NCI-H2171 (cell line): ENCODE measurements at places on chromosomes 16 and 17.

DNA sequence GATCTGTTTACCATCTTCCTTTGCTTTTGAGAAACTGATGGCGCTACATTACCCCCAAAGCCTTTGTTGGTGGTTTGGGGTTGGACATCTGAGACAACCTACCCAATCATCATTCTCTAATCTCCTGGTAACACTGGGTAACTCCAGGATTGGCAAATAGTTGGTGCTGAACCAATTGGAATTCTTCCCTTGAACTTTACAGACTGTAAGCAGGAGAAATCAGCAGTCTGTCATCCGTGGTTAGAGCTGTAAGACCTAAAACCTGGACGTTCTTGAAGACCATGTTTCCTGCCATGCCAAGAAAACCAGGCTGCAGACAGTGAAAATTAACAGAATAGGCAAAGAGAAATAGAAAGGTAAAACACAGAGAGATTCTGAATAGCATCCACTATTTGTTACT is 398.8 kb upstream of the SALL1 start:
- no peak for DNase-seq

DNA sequence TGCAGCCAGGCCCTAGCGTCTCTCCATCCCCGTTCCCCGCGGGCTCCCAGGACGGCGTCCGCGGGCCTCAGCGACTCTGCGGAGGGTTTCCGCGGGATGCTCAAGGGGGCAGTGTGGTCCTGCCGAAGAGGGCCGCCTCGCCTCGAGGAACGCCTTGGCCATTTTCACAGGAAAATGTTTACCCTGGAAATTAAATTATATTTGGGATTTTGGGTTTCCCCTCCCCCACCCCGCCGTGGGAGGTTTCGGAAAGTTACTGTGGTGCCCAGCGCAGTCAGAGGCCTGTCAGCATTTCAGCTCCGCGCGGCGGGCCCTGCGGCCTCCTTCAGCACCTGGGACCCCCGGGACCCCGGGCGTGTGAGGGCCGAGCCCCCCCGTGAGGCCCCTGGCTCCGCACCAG is 94.5 kb downstream of the PCTP start:
- DNase-seq = peak; percentile 75

DNA sequence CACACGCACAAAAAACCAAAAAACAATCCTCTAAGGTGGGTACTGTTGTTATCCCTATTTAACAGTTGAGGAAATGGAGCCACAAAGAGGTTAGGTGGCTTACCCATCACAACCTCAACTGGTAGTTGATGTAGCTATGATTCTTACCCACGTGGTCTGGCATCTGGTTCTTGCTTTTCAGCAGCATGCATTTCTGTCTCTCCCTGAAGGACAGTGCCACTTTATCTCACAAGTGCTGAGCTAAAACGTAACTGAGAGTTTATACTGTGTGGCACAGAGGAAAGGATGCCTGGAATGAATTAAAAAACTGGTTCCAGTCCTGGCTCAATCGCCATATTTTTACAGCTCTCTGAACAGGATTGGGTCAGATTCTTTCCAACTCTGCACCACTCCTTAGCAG is 1.9 kb upstream of the CORO6 start:
- DNase-seq = no peak

DNA sequence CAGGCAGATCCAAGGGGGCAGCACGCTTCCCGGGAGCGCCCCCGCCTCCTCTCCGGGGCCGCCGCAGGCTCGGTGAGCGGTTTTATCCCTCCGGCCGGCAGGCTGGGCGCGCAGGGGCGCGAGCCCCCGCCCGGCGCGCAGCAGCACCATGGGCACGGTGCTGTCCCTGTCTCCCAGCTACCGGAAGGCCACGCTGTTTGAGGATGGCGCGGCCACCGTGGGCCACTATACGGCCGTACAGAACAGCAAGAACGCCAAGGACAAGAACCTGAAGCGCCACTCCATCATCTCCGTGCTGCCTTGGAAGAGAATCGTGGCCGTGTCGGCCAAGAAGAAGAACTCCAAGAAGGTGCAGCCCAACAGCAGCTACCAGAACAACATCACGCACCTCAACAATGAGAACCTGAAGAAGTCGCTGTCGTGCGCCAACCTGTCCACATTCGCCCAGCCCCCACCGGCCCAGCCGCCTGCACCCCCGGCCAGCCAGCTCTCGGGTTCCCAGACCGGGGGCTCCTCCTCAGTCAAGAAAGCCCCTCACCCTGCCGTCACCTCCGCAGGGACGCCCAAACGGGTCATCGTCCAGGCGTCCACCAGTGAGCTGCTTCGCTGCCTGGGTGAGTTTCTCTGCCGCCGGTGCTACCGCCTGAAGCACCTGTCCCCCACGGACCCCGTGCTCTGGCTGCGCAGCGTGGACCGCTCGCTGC is 832 bp downstream of the CDK5R1 start:
- DNase-seq = no peak

- no peak for DNase-seq
Observed at GRCh38 chr17:34885076-34885475, 76.2 kb downstream of the CCT6B start.

- DNase-seq = no peak
Observed at GRCh38 chr16:26614237-26614841, 452.4 kb upstream of the C16orf82 start.

DNA sequence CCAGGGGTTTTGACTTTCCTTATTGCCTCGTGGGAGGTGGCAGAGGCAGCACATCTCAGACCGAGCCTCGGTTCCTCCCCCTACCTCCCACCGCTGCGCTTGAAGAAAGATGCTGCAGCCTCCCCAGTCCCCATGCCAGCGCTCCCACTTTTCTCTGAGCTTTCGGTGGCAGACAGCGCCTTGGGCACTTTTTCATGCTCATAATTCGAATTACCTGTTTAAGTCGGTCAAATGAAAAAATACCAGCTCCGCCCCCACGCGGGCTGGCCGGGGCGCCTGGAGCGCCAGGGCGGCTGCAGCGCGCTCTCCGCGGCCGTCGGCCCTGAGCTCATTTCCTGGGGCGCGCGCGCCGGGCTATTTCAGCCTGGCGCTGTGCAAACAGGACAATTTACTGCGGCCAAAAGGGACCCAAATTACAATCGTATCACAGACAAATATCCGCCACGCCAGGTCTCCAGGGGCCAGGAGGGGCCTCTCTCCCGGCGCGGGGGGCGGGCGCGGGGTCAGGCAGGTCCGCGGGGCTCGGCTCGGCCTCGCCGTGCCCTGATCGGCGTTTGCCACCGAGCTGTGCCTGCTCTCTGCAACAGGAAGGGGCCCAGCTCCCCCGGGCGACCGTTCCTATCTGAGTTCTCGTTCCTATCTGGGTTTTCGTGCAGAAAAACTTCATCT is 45.0 kb downstream of the SOST start:
- no peak for DNase-seq

GRCh38 chr16:85090873-85091521 is 21.3 kb downstream of the CIBAR2 start:
- no peak for DNase-seq

DNA sequence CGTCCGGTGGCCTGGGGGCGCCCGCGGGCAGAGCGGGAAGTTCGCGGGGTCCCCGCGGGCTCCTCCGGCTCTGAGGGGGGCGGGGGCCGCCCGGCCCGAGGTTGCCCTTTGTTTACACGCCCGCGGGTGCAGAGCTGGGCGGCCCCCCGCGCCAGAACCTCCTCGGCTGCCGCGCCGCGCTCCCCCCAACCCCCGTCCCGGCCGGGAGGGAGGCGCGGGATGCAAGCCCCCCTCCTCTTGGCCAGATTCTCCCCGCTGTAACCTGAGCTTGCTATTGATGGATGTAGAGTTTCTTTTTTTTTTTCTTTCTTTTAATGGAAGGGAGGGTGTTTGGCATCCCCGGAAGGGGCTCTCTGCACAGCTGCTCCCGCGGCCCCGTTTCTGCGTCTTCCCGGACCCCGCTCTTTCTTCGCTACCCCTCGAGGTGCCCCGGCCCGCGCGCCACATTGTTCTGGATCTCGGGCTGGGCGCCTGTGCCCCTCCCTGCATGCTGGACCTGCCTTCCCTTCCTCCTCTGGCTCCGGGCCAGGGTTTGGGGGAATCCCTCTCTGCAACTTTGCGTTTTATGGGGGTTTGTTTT is 646 bp downstream of the CBX2 start:
- peak; percentile 72 for DNase-seq

GRCh38 chr16:67841198-67841815 is 813 bp upstream of the THAP11 start:
- DNase-seq = no peak

DNA sequence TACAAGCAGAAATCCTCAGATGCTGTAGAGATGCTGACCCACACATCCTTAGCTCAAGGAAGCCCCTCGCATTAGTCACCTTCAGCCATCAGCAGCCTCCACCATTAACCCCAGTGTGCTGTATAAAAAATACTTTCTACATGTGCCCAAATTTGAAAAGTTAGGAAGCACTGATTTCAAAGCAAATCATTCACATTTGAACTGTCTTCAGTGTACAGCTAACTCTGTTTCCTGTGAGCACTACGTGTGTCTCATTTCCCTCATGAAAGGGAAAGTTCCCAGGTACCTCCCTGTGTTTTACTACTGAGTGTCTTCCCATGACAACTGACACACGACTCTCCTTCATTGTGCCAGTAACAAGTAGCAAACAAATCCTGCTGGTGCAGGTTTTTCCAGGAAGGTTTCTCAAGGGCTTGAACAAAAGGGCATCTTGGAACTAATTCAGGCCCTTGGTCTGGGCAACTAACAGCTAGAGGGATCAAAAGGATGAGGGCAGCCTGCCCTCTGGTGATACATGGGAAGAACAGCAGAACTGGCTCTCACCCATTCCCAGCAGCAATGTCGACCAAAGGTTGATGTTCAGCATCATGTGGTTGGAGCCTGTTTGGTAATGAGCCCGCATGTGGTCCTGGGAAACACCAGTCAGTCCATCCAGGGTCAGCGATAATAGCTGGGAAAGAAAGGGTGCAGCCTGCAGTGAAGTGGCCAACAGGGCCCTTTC is 4.0 kb downstream of the SLC35B1 start:
- DNase-seq = peak; percentile 12

DNA sequence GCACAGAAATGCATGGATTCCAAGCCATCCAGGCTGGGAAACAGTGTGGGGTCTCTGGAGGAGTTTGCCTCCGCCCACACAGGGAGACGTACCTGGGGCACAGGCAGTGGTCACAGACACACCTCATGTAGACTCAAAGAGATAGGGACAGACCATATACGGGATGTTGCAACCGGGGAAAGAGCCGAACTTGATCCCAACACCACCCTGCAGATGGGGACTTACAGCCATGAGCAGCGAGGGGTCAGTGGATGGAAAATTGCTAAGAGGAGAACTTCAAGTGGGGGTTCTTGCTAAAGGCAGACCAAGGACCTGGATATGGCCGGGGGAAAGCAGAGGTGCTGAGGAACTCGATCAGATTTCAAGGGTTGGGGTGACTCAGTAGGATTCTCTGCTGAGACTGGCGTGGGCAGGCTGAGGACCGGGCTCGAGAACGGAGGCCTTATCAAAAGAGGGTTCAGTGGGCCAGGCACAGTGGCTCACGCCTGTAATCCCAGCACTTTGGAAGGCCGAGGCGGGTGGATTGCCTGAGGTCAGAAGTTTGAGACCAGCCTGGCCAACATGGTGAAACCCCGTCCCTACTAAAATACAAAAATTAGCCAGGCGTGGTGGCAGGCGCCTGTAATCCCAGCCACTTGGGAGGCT is 12.0 kb upstream of the DNAH17 start:
- DNase-seq = no peak

DNA sequence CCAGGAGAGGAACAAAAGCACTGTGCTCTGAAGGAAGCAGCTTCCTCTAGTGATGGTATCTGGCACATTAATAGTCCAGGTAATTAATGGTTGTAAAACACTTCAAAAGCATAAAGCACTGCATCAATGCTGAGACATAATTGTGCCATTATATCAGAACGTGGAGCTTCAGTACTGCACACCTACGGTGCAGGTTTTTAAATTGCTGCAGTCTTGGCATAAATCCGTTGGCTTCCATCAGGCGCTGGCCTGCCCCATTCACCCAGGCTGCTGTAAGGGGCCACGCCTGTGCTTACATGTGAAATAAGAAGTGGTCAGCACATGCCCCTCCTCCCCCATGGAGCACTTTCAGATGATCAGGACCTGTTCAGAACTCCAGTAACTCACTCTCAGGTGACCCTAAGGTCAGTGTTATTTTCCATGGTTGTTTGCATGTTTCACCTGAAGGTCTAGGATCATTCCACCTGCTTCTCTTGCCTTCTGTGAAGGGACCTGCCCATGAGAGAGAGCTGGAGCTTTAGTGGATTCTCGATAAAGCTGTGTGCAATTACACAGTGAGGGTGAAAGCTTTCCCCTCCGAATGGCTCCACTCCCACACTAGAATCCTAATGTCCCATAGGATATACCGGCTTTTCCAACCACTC is 345.3 kb downstream of the CA10 start:
- no peak for DNase-seq

DNA sequence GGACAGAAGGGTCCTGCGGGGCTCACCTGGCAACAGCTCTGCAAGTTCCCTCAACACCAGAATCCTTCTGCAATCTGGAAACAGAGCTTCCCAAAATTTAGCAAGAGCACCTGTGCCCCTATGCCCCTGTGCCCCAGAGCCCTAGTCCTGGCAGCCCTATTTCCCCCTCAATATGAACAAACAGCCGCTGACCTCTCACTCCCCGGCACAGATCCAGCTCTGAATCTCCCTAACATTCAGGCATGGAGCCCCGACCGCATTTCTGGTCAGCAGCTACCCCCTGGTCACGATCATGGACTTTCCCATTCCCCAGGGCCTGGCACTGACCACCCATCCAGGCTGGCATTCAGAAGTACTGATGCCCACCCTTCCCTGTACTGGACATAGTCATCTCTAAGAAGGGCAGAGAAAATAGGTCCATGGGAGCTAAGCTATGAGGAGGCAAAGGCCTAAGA is 110.8 kb upstream of the SMURF2 start:
- DNase-seq = no peak

DNA sequence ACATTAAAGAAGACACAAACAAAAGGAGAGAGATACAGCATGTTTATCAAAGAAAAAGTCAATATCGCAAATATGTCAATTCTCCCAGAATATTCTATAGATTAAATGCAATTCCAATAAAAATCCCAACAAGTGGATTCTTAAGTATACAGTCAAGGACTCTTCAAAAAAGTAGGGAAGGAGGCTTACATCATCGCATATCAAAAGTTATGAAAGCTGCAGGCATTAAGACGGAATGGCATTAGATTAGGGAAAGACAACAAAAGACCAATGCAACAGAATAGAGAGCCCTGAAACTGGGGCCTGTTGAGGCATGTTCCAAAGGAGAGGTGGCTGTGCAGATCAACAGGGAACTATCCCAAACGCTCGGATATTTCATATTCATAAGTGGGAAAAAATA is 76.0 kb downstream of the MARCHF10 start:
- no peak for DNase-seq

DNA sequence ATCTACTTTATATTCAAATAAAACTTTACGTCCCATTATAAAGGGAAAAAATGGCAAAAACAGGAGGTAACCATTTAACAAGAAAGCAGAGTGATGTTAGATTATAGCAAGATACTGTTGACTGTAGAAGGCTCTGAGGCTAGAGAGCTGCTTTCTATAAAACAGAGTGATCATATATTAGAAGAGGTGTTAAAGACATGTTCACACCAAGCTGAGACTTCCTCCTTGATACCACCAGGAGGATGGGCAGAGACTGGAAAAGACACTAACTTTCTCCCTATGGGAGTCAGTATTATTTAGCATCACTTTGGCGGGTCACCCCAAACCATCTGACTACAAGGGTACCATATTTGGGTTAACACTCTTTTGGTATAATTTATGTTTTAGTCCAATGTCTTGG is 687 bp upstream of the CIITA start:
- DNase-seq = no peak
